ENCODE measurements at places on chromosomes 13 and 19.

- DNase-seq: no peak
Observed at GRCh38 chr19:46294494-46294893, 2.3 kb upstream of the HIF3A start.

GRCh38 chr19:13906910-13907309 is 909 bp downstream of the CC2D1A start:
- DNase-seq: no peak

DNA sequence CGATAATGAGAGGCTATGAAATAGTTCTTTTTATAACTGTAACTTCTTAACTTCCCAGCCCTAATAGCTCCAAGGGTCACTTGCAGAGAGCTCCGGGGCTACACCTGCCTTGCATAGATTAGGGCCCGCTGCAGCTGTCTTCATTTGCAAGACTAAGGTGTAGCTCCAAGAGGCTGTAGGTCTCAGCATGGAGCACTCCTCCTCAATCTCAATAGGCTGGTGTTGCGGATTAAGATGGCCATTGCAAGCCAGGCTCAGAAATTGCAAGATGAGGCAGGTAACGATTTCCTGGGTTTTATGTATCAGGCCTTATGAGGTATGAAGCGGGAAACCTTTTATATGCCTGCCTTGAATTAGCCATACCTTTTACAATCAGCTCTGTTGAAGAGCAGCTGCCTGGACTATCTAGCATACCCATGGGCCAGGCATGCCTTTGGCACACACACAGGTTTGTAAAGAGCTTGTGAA is 185.7 kb downstream of the TM9SF2 start:
- DNase-seq: no peak

DNA sequence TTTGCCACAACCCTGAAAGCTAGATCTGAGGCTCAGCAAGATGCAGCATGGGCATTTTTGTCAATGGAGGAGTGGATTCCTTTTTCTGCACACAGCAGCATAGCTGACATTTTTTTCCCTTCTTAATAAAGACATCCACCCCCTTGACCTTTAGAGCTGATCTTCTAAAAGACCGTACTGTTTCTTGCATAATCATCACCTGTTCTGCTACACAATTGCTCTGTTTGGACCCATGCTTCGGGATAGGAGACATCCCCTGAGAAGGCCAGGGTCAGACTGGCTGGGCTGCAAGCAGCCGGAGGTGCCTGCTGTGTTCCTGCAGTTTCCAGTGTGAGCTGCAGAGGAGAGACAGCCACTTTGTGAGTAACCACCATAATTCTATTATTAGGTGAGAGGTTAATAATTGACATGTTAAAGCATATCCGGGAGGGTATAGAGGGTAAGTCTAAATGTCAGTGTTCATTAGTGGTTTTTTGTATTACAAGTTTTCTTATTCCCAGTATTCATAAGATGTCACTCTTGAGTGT is 108.5 kb upstream of the C1QTNF9B start:
- no peak for DNase-seq

DNA sequence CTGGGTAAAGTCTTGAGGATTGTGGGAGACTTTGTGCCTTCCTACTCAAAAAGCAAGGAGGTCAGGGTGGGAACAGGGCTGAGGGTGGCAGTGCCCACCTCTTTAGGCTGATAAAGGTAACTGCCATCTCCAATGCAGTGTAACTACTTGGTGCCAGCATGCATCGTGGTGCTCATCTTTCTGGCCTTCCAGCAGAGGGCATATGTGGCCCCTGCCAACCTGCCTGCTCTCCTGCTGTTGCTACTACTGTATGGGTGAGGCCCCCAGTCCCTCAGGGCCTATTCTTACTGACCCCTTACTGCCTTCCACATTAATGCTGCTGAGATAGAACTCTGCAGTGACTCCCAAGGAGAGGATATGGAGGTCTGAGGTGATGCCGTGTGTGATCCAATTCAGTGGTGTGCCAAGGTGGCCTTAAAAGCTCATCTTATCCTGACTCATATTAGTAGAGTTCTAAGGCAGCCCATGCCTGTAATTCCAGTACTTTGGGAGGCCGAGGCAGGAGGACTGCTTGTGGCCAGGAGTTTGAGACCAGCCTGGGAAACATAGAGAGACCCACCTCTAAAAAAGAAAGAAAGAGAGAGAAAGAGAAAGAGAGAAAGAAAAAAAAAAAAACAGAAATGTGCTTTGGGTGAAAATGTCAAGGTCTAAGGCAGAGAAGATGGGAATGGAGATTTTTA is 9.7 kb upstream of the ARHGAP45 start:
- no peak for DNase-seq

DNA sequence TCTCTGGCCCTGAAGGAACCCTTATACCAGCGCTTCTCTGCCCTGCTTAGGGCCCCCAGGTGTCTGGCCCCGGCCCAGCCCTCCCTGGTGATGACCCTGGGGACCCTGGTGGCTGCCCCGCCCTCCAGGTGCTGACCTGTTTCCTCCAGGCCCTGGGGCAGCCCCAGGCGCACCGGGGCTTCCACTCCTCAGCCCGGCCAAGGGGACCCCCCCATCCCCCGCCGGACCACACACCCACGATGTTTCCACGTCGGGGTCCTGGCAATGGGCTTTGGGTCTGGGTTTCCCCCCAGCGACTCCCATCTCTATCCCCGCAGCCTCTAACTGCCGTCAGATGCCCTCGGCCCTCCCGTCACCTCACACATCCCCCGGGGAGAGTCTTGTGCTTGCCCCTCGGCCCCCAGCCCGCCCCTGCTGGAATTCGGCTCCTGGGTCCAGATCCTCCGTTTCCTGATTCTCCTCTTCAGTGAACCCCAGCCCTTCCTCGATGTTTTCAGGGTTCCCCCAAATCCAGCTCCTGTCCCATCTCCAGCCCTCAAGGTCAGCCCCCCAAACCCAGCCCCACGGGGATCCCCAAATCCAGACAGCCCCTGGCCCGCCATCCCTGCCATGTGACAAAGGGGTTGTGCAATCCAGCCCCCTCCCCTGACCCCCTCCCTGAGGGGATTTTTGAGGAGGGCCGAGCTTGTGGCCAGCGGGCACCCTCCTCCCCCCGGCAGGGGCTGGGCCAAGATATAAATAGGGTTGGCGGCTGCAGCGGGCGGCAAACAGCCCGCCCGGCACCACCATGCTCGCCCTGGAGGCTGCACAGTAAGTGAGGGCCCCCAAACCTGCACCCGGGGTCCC is at the start of gene SPIB:
Gene SPIB (plus strand): TSS at position 763 of the 846 bp plus-strand sequence. CDS start 25 bp downstream, at position 788.
- DNase-seq: no peak

DNA sequence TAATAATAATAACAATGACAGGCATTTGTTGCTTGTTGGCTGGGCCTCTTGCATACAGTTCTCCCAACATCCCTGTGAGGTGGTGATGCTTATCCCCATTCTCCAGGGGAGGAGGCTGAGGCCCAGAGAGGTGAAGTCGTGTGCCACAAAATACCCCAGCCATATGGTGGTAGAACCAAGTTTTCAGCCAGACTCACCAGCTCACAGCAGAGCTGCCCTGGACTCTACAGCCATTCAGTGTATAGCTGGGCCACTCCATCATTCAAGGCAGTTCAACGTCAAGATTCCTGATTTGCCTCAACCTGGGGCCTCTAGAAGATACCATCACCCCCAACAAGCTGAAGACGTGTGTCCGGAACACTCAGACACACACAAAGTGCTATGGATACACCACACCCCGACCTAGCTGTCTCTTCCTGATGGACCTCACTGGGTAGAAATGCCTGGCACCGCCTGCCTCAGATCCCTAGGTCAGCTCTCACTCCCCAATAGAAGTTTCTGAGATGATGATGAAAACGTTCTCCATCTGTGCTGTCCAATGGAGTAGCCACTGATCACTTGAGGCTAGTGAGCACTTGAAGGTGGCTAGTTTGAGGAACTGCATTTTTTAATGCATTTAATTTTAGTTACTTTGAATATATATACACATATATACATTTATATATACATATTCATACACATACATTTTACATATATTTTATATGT is 4.3 kb upstream of the CEACAM19 start:
- no peak for DNase-seq

DNA sequence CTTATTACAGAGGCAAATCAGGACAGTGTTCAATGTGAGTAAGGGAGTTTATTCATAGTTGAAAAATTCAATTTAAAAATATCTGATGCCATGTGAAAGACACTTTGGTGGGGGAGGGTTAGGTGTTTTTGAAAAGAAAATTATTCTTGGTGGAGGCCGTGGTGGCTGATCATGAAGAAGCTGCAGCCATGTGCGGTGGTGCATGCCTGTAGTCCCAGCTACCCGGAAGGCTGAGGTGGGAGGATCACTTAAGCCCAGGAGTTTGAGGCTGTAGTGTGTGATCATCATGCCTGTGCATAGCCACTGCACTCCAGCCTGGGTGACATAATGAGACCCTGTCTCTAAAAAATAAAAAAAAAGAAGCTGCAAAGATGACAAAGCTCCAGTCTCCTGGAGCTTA is 28.6 kb downstream of the WDFY2 start:
- DNase-seq: no peak
